HT-29 (cell line): ENCODE measurements at places on chromosomes 6 and 20.

GRCh38 chr6:149221774-149222070 lies 95.8 kb upstream of the TAB2 start:
- DNase-seq, result no peak

DNA sequence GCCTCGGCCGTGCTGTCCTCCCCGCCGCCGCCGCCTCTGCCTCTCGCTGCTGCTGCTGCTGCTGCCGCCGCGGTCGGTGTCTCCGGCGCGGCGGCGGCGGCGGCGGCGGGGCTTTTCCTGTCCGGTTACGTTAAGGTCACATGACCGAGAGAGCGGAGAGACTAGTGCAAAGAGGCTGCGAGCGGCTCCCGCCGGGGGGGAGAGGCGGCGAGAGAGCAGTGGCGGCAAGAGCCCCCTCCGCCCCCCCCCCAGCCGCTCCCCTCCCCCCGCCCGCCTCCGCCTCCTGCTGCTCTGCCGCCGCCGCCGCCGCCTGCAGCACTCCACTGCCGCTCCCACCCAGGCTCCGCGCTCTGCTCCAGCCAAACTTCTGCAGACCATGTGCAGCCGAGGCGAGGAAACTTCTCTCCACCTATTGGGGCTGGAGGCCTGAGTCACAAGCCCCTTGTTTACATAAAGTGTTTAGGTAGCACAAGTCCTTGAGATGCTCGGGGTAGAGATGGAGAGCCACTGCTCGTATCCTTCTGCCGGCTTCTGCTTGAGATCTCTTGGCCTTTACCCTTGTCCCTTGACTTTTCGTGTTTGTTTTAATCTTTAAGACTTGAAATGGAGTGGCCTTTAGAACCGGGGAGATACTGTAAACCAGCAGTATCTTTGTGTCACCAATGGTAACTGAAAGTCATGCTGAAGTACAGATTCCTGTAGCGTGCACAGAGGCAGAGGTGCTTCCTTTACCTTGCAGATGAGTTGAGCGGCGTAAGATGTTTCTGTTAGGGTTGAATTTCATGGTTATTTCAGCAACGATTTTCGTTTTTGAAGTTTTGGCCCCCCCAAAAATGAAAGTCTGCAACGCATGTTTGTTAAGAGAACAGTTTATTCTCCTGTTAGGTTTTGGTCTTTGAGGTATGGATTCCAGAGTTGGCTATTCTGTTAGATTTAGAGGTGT lies at the start of gene ZBTB2:
Gene ZBTB2, minus strand, starts transcription at position 89 of the 943 bp plus-strand sequence. CDS start 17,922 bp downstream, outside the sequence.
- peak; percentile 65 for DNase-seq

DNA sequence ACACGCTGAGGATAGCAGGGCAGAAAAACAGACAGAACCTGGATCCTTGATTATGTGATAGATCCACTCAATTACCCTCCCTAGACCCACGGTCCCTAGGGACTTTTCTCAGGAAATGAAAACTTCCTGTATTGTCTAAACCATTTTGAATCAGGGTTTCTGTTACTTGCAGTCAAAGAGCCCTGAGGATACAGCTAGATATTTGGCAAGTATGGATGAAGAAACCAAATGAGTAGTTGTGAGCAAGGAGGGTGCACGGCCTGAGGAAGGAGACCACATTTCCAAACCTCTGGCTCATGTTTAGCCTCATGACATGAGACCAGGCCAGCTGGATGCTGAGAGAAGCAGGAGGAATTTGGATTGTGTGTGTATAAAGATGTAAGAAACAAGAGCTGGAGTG lies 91.6 kb downstream of the MRPL14 start:
- no peak for DNase-seq

- DNase-seq, result no peak
Measured at GRCh38 chr20:53100476-53100911, 128.3 kb downstream of the TSHZ2 start.

DNA sequence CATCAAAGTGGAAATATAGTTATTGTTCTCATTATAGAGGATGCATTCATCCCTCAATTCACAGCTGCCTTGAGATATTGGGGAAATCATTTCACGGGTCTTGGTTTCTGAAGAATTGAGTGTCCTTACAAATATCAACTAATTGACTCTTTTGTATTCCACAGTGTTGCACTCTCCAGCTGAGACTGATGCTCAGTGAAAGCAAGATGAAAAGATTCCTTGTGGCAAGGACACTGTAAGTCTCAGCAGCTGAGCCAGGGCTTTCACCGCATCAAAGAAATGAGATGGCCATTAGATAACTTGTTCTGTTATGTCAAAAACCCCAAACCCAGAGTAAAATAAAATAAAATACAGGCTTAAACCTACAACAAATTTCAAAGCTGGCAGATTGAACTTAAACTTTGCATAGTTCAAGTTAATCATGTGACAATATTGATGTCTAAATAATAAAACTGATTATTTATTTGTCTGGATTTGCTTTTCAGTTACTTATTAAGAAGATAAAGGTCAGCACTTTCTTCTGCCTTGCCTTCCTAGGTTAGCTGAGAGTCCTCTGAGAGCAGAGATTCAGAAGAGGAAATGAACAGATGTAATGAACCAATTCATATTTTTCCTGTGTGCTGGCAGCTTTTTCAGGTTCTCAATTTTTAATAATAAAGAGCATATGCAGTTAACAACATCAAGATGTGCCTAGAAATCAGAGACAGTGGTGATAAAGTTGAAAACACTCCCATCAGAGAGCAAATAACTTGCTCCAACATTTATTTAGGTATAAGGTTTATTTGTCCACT lies 82.4 kb upstream of the SMLR1 start:
- DNase-seq, result no peak

DNA sequence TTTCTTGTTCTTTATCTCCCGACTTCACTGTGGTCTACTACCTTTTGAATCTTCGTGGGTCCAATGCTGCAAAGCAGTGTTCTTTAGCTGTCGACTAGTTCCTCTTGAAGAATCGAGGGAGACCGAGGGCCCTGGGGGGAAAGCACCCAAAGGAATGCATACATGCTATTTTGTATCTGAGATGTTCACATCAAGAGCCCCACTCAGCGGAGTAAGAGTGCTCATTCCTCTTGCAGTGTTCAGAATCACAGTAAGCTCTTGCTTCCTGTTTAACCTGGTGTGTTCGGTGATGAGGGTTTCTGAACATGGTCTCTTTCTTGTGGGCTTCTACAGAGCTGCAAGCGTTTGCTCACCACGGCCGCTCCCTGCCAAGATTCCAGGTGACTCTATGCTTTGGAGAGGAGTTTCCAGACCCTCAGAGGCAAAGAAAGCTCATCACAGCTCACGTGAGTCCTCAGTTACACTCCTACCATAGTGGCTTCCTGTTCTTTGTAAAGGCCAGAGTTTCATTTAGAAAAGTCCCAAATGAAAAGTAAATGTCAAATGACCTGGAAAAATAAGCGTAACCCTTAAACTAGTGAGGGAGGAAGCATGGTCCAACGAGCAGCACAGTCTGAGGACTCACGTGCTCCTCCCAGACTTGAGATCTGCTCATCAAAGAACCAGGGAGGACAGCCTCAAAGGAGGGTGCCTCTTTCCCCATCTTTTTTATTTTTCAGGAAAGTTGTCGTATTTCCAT lies 13.3 kb downstream of the IRF4 start:
- DNase-seq, result no peak

- DNase-seq, result no peak
Measured at GRCh38 chr6:5205877-5206850, 54.6 kb downstream of the LYRM4 start.

- no peak for DNase-seq
Measured at GRCh38 chr6:116695401-116695800, 14.4 kb downstream of the KPNA5 start.

- DNase-seq, result no peak
Measured at GRCh38 chr20:610130-611046, at the start of gene TCF15. Gene TCF15, minus strand, starts transcription at chr20:610309. Its CDS starts 72 bp downstream, at chr20:610237.

DNA sequence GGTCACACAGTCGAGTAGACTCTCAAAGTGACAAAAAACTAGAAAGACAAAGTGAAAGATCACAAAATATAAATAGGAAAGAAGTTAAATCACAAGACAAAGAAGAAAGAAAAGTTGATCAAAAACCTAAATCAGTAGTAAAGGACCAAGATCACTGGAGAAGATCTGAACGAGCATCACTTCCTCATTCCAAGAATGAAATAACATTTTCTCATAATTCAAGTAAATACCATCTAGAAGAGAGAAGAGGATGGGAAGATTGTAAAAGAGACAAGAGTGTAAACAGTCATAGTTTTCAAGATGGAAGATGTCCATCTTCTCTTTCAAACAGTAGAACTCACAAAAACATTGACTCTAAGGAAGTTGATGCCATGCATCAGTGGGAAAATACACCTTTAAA lies 31.6 kb upstream of the GJA10 start:
- DNase-seq, result no peak

- DNase-seq, result no peak
Measured at GRCh38 chr6:142855893-142856623, 88.9 kb downstream of the HIVEP2 start.

GRCh38 chr20:31637660-31638059 lies at the start of gene COX4I2:
Gene COX4I2, plus strand, starts transcription at chr20:31637912. Its CDS starts 1,106 bp downstream, at chr20:31639018.
- no peak for DNase-seq

- DNase-seq, result no peak
Measured at GRCh38 chr6:109308018-109308492, 74.2 kb downstream of the CD164 start.

DNA sequence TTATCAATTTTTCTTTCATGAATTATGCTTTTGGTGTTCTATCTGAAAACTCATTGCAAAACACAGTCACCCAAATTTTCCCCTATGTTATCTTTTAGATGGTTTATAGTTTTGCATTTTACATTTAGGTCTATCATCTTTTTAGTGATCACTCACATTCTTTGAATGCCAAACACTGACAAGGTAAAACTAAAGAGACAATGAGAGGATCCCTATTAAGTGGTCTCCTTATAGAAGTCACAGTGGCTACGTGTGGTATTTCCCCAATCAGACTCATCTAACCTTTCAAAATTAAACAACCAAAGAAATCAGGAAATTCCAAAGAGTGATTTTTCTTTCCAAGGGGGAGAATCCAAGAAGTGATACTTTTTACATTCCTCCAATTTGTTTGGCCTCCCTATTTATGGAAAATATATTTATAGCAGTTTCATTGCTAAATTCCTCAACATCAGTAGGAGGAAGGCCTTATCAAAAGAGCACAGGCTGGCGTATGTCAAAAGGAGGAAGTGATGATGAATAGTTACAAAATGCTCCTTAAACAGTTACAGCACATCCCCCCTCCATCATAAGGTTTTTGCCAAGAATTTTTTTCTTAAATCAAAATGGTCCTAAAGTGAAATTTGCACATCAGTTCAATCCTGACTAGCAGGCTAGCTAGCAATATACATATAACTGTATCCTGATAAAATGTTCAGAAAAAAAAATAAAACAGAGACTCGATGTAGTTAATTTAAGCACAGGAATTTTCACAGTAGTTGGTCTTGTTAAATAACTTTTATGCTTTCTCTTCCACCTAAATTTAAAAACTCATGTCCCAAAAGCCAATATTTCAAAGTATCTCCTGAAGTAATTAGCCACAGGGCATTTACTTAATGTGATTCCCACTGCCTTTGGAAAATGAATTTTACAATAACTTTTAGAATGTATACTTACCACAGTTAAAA lies 76.2 kb upstream of the IPCEF1 start:
- no peak for DNase-seq

- peak; percentile 89 for DNase-seq
Measured at GRCh38 chr20:35305682-35306556, 13.7 kb upstream of the FAM83C start.

- DNase-seq, result no peak
Measured at GRCh38 chr20:50273601-50274491, 83.2 kb downstream of the CEBPB start.

DNA sequence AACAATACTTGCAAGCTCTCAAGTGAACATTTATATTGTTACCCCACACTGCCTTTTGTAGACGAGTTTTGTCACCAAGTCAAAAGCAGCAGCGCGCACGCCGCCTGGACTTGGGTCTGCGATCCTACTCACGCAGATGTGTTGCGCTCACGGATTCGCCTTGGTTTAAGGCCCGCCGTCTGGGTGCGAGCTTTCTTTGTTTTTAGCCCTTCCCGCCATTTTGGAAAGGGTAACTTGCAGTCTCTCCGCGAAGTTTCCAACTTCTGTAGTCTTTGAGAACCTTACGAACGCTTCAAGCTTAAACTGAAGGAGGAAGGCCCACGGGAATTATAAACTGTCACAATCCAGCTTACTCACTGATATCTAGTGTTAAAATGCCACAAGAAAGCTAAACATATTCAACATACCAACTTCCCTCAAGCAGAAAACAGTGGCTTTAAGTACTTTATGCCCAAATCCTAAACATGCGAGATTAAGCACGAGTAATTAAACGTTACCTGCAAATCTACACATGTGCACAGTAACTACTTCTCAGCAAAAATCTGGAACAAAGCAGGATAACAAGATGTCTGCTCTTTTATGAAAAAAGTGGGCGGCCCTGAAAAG lies 80.4 kb upstream of the BTN3A2 start:
- peak; percentile 51 for DNase-seq

- no peak for DNase-seq
Measured at GRCh38 chr6:21208796-21209186, 384.8 kb upstream of the SOX4 start.

GRCh38 chr6:79713701-79714322 lies 82.7 kb downstream of the SH3BGRL2 start:
- DNase-seq, result peak; percentile 70

DNA sequence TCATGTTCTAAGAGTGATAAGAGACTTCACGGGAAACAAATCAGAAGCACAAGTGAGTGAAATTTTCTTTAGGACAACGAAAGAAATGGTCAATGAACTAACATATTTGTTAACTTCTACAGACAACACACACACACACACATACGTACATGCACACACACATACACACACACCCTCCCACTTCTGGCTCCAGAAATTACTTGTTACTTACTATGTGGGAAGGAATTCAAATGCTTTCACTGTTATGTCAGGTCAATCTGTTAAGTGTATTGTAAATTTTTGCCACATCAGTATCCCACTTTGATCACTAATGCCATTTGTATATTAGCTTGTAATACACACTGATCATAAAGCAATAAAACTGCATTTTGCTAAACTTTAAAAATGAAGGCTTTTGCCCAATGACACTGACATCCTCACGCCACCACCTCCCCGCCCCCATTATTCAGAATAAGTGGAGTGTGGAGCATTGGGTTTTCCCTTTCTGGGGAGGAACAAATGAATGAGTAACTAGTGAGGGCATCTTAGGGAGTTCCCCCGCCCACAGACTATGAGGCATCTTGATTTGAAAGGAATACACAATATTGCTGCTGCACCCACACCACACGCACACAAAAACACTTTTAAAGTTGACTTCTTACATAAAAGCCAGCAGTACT lies 76.2 kb downstream of the ATXN1 start:
- no peak for DNase-seq

DNA sequence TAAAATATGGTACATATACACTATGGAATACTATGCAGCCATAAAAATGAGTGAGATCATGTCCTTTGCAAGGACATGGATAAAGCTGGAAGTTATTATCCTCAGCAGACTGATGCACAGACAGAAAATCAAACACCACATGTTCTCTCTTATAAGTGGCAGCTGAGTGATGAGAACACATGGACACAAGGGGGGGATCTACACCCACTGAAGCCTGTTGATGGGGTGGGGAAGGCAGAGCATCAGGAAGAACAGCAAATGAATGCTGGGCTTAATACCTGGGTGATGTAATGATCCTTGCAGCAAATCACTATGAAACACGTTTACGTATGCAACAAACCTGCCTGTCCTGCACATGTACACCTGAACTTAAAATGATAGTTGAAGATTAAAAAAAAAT lies 71.3 kb downstream of the MANEA start:
- DNase-seq, result peak; percentile 15

GRCh38 chr20:20078041-20078440 lies 25.7 kb downstream of the CFAP61 start:
- no peak for DNase-seq
